Stimulated activated CD8-positive, alpha-beta memory T cell treated with anti-CD3 and anti-CD28 coated beads, Interleukin-12 subunit alpha, Interleukin-12 subunit beta, amount 100 ng/mL, for 1 hour (primary cell): ENCODE measurements at places on chromosomes 13 and 19.

DNA sequence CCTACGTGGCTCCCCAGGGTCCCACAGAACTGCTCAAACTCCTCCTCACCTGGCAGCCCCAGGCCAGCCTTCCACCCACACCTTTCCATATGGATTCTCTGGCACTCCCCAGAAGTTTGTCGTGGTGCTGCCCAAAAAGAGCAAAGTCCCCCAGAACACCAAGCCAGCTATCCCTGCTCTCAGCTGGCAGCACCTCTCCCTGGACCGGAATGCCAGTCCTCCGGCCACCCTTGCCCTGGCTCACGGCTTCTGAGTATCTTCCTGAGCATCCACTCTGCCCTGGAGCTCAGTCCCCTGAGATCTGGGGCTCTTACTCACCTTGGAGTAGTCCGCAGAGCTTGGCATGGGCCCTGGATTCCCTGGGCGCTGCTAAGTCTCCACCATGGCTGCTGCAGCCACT is 166.5 kb upstream of the ZNF507 start:
- DNase-seq = no peak

DNA sequence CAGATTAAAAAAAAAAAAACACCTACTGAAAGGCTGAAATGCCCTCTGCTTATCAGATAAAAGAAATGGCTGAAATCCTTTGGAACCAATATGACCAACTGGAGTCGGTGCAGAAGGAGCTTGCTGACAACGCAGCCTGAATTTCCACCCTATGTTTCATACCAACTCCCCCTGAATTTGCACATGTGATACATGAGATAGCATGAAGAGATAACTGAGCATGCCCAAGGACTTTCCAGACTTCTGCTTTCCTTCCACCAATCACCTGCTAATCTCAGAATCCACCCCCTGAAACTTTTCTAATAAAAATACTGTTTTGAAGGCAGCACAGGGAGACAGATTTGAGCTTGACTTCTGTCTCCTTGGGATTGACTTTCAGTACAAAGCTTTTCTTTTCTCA is 32.2 kb upstream of the WDFY2 start:
- no peak for DNase-seq

- DNase-seq = no peak
These were observed 345.3 kb downstream of the TEX29 start for GRCh38 chr13:111665691-111666095.

GRCh38 chr19:7251494-7251893 is 42.7 kb downstream of the INSR start:
- no peak for DNase-seq

GRCh38 chr13:99717959-99718674 is 216.8 kb downstream of the TM9SF2 start:
- DNase-seq = no peak

DNA sequence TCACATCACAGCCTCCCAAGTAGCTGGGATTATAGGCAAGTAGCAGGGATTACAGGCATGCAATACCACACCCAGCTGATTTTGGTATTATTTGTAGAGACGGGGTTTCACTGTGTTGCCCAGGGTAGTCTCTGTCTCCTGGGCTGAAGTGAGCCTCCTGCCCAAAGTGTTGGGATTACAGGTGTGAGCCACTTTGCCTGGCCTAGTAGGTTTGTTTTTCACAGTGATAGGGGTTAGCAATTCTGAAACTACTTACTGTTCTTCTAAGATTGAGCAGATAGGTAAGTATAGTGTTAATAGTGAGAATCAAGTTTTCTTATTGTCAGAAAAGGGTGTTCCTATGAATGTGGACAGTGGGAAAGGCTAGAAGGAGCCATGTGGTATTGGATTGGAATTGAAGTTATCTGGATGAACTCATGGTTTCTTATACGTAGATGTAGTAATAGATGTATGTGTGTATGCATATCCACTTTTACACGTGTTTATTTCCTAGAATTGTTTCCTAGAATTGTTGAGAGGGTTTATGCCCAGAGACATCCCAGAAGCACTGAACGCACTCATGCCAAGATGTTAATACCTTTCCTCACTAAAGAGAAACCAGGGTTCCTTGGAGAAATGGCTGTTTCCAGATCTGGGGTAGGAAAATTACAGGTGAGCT is 49.1 kb downstream of the SAE1 start:
- DNase-seq = no peak

DNA sequence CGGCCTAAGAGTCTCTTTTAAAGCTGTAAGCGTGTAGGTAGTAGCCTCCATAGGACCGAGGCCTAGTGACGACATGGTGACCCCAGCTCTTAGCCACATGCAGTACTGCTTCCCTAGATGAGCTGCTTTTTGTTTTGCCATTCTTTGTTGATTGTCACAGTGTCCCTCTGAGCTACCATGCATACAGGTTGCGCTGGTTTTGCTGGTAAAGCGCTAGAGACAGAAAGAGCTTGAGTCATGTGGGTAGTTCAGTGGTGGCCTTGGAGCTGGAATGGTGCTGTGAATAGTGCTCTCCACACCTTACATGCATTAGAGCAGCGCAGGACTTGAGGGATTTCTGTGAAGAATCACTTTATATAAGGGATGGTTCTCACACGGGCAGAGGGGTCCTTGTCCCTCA is 5.1 kb downstream of the HNRNPM start:
- no peak for DNase-seq

GRCh38 chr13:112783978-112784371 is 94.1 kb downstream of the ATP11A start:
- DNase-seq = no peak

GRCh38 chr19:45347570-45348366 is 7.2 kb downstream of the KLC3 start:
- DNase-seq = no peak

GRCh38 chr19:58001895-58002369 is 688 bp downstream of the ZNF606 start:
- DNase-seq = peak; percentile 6

DNA sequence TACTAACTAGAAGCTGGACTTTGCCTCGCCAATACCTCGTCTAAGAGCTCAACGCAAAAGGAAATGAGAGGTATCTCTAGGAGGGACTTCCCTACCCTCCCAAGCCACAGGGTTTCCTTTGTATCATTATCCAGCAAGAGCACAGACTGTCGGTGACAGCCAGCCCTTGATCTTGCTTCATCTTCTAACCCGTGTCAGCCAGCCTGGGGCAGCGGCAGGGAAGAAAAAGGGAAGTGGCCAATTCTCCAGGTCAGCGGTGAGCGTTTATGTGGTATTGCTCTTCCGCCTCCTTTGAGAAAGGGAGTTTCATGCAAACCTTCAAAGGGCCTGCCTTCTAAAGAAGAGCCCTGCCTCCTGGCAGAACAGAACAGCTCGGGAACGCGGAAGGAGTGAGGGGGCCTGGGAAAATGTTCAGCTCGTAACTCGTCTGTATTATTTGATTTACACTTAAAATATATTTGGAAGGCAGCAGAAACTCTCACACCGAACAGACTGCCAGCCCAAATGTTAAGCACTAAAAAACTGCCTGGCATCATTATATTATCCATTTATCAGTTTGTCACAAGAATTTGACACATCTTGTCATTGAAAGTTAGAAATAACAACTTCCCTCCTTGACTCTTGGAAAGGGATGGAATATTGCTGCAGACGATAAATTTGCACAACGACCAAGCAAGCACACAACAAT is 41.8 kb downstream of the EFNB2 start:
- no peak for DNase-seq

DNA sequence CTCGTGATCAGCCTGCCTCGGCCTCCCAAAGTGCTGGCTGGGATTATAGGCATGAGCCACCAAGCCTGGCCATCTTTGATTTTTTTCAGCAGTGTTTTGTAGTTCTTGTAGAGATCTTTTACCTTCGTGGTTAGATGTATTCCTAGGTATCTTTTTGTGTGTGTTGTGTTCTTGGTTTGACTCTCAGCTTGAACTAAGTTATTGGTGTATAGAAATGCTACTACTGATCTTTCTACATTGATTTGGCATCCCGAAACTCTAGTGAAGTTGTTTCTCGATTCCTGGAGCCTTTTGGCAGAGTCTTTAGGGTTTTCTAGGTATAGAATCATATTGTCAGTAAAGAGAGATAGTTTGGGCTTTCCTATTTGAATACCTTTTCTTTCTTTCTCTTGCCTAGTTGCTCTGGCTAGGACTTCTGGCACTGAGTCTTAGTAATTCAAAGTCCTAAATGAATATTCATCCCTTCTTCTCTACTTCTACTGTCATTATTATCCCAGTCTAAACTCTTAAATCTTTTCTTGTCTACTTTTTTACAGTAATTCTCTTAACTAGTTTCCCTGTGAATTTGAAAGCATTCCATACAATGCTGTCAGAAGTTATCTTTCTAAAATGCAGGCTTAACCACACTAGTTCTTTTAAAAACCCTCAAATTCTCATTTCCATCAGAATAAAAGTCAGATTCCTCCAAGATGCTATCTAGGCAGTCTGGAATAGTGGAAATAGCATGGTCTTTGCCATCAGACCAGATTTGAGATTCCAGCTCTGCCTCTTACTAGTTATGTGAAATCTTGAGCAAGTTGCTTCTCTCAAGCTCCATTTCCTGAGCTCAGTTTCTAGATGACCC is 7.0 kb downstream of the GPR18 start:
- no peak for DNase-seq

- no peak for DNase-seq
These were observed 5.3 kb downstream of the CARS2 start for GRCh38 chr13:110700641-110701040.

- no peak for DNase-seq
These were observed 3.5 kb downstream of the IRS2 start for GRCh38 chr13:109782823-109783431.

- no peak for DNase-seq
These were observed 423.3 kb downstream of the MZT1 start for GRCh38 chr13:72303941-72304746.

- no peak for DNase-seq
These were observed 13.7 kb upstream of the FCER2 start for GRCh38 chr19:7715671-7716070.

DNA sequence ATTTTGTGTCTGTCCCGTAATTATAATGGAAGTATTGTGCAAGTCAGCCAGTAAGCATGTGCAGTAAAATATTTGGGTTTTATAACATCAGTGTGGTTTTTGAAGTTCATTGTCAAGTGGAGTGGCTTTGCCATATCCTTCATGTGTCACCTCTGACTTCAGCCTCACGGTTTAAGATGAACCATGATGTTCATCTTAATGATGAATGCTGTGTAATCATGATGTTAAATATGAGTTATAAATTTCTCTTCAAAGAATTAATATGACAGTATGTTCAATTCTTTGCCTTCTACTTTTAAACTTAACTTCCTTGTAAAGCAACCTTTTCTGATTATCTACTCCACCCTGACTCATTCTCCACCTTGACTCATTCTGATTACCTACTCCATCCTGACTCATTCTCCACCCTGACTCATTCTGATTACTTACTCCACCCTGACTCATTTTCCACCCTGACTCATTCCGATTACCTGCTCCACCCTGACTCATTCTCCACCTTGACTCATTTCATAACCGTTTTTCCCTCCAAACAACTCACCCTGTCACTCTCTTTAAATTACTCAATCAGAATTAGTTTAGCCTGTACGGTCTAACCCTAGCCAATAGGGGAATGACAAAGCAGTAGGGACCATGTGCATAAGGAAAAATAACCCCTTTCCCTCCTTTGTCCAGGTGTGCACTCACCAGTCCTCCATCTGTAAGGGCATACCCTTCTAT is 50.3 kb upstream of the ANKRD10 start:
- no peak for DNase-seq

- no peak for DNase-seq
These were observed 412.7 kb downstream of the LMO7 start for GRCh38 chr13:76048675-76049375.

- DNase-seq = no peak
These were observed 36.3 kb downstream of the AP1M1 start for GRCh38 chr19:16233836-16234551.

DNA sequence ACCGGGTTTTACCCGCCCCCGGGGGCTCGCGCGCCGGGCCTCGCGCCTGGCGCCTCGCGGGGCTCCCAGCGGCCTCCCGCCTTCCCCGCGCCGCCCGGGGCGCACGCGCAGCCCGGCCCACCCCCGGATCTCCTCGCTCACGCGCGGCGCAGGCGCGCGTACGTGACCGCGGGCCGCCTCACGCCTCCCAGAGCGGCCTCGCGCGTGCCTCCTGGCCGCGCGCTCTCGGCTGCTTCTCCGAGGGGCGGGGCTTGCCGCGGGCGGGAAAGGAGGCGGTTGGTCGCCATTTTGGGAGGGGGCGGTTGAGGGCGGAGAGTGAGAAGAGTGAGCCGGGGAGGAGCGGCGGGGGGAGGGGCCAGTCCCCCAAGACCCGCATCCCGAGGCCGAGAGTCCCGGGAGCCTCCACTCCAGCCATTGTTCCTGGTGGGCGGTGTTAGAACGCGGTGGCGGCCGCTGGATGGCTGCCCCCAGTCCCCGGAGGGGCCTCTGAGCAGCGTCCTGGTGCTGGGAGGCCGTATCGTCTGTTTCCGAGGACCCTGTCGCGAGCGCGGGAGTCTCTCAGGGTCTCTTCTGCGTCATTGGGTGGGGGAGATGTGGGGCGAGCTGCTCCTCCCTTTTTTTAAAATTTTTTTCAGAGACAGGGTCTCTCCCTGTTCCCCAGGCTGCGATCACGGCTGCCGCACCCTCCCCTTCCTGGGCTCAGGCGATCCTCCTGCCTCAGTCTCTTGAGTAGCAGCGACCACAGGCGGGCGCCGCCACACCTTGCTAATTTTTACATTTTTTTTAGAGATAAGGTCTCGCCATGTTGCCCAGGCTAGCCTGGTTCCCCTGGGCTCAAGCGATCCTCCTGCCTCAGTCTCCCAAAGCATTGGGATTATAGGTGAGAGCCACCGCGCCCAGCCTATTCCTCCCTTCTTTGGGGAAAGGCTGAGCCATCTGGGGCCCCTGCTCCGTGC is at the start of gene ZNF541:
Gene ZNF541 (minus strand): TSS at position 78 of the 956 bp plus-strand sequence. CDS start 17,292 bp downstream, outside the sequence.
- DNase-seq = peak; percentile 72

DNA sequence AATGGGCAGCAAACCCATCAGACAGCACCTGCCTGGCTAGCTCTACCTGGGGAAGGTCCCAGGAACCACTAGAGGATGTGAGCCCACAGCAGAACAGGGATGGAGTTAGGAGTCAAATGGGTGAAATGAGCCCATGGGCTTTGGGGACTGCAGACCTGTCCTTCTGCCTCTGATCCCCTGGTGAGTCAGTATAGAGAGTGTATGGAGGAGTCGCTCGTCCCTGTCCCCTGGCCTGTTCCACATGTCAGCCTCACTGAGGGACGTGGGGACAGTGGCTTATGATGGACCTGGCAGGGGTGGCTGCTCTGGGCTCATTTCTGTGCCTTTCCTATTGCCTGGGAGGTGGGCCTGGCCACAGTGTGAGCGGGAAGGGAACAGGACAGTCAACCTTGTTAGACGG is 4.0 kb downstream of the CEACAM1 start:
- no peak for DNase-seq

DNA sequence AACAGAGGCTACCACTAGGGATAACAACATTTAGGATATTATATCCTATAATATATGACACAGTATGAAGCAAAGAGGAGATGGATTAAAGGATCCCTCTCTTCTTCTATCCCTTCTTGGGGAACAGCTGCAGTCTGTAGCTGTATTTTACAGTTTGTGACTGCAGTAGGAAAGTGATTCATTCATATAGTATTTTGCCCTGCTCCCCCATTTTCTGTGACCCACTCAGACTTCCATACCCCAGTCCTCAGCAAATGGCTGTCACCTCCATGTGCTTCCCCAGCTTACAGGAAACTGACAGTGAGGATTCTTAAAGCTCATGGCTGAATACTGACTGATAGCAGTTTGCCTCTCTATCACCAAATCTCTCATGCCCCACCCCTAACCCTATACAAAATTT is 27.5 kb downstream of the MICU2 start:
- no peak for DNase-seq
